ENCODE measurements at places on chromosomes 4 and X. TPM values are rescaled to one million over a fixed set of nuclear protein-coding genes. Genes with fewer than 3 reads are reported as not detected.

DNA sequence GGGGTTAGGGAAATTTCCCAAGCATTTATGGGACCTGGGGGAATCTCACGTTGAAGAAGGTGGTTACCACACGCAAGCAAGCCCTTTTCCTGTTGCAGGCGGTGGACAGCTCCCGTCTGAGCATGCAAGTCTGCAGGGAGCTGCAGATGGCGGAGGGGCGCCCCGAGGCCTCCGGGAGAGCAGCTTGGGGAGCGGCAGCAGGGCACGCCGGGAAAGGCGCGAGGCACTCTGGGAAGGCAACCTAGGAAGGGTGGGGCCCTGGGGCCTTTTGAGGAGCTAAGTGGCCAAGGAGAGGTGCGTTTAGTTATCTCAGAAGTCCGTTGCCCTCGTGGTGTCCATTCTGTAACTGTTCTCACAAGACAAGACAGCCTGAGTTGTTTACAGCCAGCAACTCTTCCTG, 57.0 kb upstream of the SLC25A4 start:
- no peak for DNase-seq

- DNase-seq = no peak
Measured at GRCh38 chrX:29308726-29309125, 721.5 kb downstream of the IL1RAPL1 start.

DNA sequence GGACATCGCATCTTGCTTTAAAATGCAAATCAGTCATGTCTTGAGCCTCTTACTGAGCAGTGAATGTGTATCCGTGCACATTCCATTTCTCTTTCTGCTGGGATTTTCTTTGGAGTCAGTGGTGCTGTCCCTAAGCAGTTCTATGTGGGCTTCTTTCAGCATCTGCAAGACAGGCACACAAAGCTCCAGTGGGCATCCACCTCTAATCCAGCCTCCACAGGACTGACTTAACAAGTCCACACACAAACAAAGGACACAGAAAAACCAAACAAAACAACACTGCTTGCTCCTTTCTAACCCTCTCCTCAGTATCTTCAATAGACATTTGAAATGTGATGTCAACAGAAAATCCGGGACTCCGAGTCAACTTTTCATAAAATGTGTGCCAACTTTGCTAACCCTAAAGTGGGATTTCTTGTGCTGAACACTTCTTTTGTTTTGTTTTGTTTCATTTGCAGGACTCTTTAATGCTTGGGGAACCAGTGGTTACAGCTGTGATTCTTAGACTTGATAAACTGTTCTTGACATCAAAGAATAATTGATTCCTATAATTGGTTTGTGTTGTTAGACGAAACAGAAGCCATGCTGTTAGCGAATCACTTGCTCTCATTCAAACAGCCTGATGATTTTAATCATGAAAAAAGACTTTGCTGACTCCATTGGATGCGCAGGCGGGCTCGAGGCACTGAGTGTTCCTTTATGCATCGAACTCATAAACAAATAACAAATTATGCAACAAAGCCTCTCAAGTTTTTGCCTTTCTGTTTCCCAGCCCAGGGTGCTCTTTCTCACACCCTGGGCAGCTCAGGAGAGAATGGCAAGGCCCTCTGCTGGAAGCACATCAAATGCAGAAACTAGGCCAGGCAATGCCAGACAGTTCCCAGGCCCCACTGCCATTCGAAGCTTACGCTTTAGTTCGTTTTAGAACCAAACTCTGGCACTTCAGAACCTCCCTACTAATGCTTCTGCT, 20.1 kb downstream of the ETNPPL start:
- no peak for DNase-seq

The PLK4 gene
- total RNA-seq = 7.6 TPM

The ADH6 gene
- total RNA-seq = not detected

The SHROOM3 gene
- total RNA-seq = 0.13 TPM
